EH (cell line): ENCODE measurements at places on chromosomes 3 and 15.
A peak's percentile ranks its signal among the peaks of the same experiment; 100 is the strongest.

DNA sequence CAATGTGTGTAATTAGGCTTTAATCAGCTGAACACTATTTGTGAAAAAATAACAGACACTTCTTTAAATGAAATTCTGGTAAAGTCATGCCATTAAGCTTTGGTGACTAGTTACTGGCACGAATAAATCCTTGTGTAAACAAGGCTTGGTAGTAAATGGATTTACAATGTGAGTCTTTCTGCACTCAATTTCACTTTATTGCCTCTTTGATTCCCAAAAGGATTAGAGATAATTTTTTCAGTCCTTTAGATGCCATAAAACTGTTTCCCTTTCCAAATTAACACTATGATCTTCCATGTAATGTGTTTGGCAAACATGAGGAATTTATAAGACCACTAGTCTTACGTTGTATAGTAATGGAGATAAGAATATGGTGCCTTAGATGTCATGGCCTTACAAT is 339.5 kb upstream of the DNAJC19 start:
- DNase-seq: no peak

GRCh38 chr3:40800343-40800742 is 275.6 kb downstream of the ZNF621 start:
- peak; percentile 53 for DNase-seq

GRCh38 chr3:126679318-126679751 is 24.4 kb upstream of the TXNRD3 start:
- peak; percentile 76 for DNase-seq

GRCh38 chr15:65904301-65904700 is 35.0 kb downstream of the RAB11A start:
- no peak for DNase-seq

GRCh38 chr3:94179059-94179458 is 116.2 kb downstream of the NSUN3 start:
- DNase-seq: no peak

DNA sequence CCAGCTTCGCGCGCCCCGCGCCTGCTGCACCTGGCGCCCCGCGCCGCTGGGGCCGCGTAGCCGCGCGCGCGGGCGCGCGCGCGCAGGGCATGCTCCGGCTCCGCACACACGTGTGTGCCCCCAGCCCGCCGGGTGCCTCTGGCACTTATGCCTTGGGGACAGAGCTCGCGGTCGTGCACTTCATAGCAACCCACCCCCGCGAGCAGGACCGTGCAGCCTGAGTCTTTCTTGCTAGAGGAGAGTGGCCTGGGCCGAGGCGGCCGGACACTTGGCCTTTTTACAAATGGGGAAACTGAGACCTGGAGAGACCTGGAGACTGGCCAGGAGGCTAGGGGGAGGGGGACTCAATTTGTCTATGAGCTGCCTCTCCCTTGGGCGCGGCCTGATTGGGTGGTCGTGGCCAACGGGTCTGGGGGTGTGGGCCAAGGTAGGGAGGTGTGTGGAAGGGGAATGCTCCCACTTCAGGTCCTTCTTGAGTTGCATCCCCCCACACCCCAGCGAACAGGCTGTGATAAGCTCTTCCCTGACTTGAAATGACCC is 562 bp downstream of the NBEAL2 start:
- peak; percentile 19 for DNase-seq

DNA sequence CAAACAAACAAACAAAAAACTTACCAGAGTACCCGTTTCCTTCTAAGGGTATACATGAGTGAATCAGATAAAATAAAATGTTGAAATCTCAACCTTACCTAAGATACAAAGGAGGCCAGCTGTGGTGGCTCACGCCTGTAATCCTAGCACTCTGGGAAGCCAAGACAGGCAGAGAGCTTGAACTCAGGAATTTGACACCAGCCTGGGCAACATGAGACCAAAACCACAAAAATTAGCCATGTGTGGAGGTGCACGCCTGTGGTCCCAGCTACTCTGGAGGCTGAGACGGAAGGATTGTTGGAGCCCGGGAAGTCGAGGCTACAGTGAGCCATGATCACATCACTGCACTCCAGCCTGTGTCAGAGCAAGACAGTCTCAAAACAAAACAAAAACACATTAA is 11.0 kb upstream of the FAM219B start:
- DNase-seq: peak; percentile 16

GRCh38 chr3:197592361-197593045 is 36.7 kb upstream of the BDH1 start:
- no peak for DNase-seq

GRCh38 chr15:69551391-69552056 is 98.9 kb downstream of the RPLP1 start:
- DNase-seq: no peak

DNA sequence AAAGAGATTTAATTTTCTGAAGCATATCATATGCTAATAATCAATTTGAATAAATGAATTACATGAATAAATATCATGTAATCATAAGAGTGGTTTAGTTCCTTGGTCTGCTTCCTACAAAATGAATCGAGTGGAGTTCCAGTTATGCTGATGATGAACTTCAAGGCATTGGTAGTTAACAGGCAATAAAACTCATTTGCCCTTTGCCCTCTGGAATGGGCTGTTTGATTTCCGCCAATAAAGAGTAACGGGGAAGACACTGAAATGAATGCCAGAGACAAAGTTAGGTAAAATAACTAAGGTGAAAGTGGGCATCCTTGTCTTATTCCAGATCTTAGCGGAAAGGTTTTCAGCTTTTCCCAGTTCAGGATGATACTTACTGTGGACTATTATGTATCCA is 90.1 kb downstream of the C3orf38 start:
- no peak for DNase-seq

- no peak for DNase-seq
Observed at GRCh38 chr3:123331006-123331405, 117.9 kb downstream of the ADCY5 start.

- DNase-seq: no peak
Observed at GRCh38 chr3:120263792-120264191, 21.2 kb downstream of the GPR156 start.
